Spinal cord (tissue), 10 donors: ENCODE measurements at places on chromosomes 4 and X. TPM values are rescaled to one million over a fixed set of nuclear protein-coding genes. Genes with fewer than 3 reads are reported as not detected.

GRCh38 chrX:133570549-133570948, 155.3 kb upstream of the GPC4 start:
- H3K27ac ChIP-seq, result no peak overlapping the region
- H3K27me3 ChIP-seq, result no peaks in the 10 kb centered on the region
- H3K4me3 ChIP-seq, result no peak overlapping the region
- no peak for DNase-seq
- no peaks in the 10 kb centered on the region for H3K36me3 ChIP-seq

- H3K36me3 ChIP-seq, result no peaks in the 10 kb centered on the region
- no peaks in the 10 kb centered on the region for H3K27me3 ChIP-seq
- H3K27ac ChIP-seq, result no peak overlapping the region
- H3K4me3 ChIP-seq, result no peak overlapping the region
Observed at GRCh38 chr4:175951794-175952193, 113.8 kb upstream of the WDR17 start.

DNA sequence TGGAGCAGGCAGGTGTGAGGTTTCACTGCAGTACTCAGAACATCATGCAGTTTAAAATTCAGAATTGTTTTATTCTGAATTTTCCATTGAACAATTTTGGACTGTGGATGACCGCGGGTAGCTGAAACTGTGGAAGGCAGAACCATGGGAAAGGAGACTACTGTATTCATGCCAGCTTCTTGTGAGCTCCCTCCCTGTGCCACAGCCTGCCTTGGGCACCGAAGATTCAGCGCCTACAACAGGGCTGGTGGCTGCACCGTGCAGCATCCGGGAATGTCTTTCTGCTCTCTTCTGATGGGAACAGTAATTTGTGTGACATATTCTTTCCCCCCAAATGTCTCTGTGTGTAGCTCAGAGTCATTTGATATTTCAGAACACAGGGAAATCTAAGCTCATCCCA, 118.5 kb upstream of the NKX1-1 start:
- H3K36me3 ChIP-seq, result no peaks in the 10 kb centered on the region
- DNase-seq, result no peak
- H3K4me1 ChIP-seq, result peaks cover 9% of the 10 kb centered on the region
- peaks cover 44% of the 10 kb centered on the region for H3K27me3 ChIP-seq

DCAF4L1 gene
- 0.53 TPM for polyA plus RNA-seq
